ENCODE measurements at places on chromosomes 1 and 21.

DNA sequence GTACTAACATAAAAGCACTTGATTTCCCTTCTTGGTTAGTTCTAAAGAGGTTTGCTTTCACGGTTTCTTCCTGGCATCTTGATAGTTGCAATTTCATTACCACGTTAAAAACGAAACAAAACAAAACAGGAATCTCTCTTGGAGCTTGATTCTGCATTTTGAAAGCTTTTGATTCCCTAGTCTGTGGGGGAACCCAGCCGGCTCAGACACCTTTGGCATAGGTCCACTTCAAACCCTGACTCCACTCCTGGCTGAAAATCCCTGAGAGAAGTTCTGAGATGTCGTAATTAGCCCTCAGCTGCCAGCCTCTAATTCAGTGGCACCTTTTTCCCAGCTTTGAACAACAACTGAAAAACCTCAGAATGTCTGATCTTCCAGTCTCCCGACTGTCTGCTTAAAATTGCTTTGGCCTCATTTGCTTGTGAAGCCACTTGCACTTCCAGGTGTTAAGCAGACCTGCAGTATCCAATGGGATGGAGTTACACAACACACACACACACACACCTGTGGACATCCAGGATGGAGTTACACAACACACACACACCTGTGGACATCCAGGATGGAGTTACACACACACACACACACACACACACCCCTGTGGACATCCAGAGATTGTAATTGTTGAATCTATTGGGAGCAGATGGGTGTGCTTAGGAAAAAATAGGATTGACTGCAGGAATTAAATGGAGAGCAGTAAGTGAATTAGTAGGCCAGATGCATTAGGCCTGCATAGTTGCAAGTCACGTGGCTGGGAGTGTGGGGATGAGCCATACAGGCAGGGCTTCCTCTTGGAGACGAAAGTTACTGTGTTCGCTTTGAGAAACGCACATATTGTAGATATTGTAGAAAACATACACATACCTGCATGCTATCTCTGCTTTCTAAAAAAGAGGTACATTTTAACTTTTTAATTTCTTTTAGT is 285.6 kb upstream of the FMN2 start:
- no peak for DNase-seq

- DNase-seq = no peak
Observed at GRCh38 chr1:85090225-85090624, 41.9 kb upstream of the MCOLN3 start.

- no peak for DNase-seq
Observed at GRCh38 chr1:182555493-182555892, 33.6 kb downstream of the RNASEL start.

DNA sequence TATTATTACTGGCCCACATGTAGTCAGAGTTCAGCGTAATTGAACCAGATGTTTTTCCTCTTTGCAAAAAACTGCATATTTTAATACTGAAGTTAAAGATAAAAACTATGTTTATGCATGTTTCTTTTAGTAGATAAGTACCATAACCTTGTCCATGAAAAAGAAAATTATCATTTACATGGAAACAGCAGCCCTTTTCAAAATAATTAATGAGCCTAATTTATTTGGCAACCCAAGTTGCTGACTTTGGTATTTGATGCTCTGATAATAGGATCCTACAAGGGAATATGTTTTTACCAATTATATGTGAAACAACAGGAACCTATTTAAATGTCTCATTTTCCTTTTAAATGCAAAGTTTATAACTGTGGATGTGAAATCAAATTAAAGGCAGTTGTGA is 281.3 kb upstream of the C1orf105 start:
- DNase-seq = no peak

GRCh38 chr1:5935026-5935425 is 57.2 kb downstream of the NPHP4 start:
- no peak for DNase-seq

- DNase-seq = no peak
Observed at GRCh38 chr1:228356897-228357680, 49.5 kb downstream of the TRIM11 start.

Data from stimulated activated CD8-positive, alpha-beta memory T cell treated with anti-CD3 and anti-CD28 coated beads, Interleukin-15, amount 100 ng/mL, for 4 hours (primary cell).